Activated gamma-delta T cell treated with Interleukin-2 at 50 U/mL for 16 hours (primary cell): ENCODE measurements at places on chromosomes 6 and 20.

- DNase-seq: no peak
These were observed 57.9 kb upstream of the FOXO3 start for GRCh38 chr6:108502832-108503231.

GRCh38 chr6:99905209-99906106 lies 88.6 kb downstream of the MCHR2 start:
- no peak for DNase-seq

GRCh38 chr6:84346372-84346771 lies 118.9 kb upstream of the CEP162 start:
- DNase-seq: no peak

- DNase-seq: no peak
These were observed 105.5 kb upstream of the TMEM170B start for GRCh38 chr6:11432091-11432490.

DNA sequence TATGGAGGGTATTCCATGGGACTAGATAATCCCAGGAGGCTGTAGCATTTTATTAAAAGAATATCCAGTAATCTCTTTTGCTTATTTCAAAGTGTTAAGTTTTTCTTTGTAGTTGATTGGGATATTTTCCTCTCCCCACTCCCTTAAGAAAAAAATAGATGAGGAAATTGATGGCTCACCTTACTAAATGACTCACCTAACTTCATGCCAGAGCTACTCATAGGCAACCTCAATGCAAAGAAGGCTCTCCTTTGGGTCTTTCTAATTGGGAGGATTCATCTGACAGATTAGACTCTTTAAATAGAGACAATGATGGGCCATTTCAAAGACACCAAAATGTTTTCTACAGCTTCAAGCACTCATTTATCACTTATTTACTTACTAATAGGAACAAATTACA lies 528.5 kb upstream of the BTBD3 start:
- DNase-seq: no peak

DNA sequence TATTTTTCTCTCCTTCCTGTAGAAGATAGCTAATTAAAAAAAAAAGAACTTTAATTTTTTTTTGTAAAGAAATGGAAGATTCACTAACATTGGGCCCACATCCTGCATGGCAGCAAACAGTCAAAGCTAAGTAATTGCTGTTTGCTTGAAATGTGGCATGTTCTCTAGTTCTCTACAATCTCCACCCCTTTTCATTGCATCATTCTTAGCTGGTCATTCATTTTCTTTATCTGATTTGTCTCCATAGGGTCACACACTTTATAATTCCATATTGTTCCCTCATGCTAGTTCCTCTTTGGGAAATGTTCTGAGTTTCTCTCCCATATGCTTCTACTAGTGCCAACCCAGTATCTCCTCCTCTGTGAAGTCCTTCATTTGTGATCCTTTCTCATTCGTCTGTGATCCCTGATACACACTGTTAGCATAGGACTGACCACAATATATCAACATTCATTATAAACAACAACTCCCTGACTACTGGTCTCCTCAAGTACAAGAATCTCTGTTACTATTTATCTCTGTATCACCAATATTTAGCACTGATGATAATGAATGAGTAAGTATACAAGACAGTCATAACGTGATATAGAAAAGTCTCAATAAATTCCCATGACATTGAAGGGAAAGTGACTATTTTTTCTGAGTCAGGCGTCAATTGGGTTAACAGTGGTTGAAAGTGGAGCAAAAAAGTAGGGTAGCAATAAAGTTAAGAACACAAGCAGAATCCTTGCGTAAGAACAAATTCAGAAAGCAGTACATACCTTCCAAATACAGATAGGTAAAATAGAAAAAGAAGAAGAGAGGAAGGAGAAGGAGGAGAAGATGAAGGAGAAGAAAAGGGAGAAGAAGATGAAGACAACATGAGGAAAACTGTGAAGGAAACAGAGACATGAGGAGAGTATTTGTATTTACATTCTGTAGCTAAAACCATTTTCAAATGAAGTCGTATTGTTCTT lies 33.2 kb upstream of the MYB start:
- no peak for DNase-seq

GRCh38 chr6:64012351-64013001 lies 376.9 kb downstream of the PHF3 start:
- DNase-seq: no peak

- DNase-seq: no peak
These were observed 14.7 kb downstream of the ENPP3 start for GRCh38 chr6:131651782-131652181.

DNA sequence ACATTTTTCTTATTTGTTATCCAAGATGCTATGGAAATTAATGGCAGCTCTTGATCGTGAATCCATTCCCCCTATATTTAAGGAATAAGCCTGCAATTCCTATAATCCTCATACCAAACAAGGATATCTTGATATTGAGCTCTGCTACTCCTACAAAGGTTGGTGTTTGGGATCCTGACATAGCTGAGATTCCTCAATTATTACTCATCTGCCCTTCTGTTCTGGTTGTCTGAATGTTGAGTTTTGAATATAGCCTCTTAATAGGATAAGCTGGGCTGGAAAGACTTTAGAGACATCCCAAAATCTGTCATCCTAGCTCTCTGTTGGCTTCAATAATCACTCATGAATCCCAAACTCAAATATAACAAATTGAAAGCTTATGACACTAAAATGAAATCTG lies 49.9 kb downstream of the CLIC5 start:
- no peak for DNase-seq

- no peak for DNase-seq
These were observed 90.1 kb upstream of the FERMT1 start for GRCh38 chr20:6212903-6213302.

DNA sequence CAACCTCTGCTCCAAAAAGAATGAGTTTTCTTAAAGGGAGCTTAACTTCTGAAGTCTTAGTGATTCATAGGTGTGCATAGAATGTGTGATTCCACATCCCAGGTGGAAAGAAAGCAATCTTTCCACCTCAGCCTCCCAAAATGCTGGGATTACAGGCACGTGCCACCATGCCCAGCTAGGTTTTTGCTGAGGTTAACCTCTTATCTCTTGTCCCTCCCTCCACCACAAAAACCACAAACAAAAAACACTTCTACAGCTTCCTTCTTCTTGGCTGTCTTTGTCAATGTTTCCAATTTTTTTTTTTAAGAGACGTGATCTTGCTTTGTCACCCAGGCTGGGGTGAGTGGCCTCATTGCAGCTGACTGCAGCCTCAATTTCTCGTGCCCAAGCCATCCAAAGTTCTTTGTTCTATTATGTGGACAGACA lies 8.1 kb upstream of the CSE1L start:
- DNase-seq: no peak
